Activated naive CD4-positive, alpha-beta T cell treated with anti-CD3 and anti-CD28 coated beads, Interleukin-2, amount 10 ng/mL, durations not matched to agents 5 hours and 36 hours (primary cell): ENCODE measurements at places on chromosomes 6 and 20. TPM values are rescaled to one million over a fixed set of nuclear protein-coding genes. Genes with fewer than 3 reads are reported as not detected.

ZSCAN23 gene
- total RNA-seq, result 1.6 TPM

RHAG gene
- not detected for total RNA-seq

KIFC1 gene
- 106 TPM for total RNA-seq

C20orf144 gene
- 0.22 TPM for total RNA-seq

NOTCH4 gene
- total RNA-seq, result 0.48 TPM
